ENCODE measurements at places on chromosomes 5 and 9.

- no peak for DNase-seq
Observed at GRCh38 chr5:171366645-171367044, 21.0 kb upstream of the NPM1 start.

- DNase-seq: no peak
Observed at GRCh38 chr9:137126786-137127185, 12.2 kb upstream of the GRIN1 start.

DNA sequence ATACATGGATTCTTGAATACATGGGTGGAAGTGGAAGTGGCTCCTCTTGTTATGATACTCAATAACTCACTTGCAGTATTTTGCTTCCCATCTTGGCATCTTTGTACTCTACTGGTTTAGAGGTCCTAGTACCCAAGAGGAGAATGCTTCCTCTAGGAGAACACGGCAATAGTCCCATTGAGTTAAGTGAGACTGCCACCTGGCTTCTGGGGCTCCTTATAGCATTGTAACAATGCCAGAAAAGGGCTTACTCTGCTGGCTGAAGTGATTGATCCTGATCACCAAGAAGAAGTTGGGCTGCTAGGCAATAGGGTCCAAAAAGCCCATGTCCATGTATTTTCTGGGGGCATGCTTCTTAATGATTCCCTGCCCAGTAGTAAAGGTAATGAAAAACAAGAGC lies 627.6 kb upstream of the SGCD start:
- no peak for DNase-seq

GRCh38 chr9:35920051-35920620 lies 10.8 kb downstream of the SPAAR start:
- DNase-seq: no peak

DNA sequence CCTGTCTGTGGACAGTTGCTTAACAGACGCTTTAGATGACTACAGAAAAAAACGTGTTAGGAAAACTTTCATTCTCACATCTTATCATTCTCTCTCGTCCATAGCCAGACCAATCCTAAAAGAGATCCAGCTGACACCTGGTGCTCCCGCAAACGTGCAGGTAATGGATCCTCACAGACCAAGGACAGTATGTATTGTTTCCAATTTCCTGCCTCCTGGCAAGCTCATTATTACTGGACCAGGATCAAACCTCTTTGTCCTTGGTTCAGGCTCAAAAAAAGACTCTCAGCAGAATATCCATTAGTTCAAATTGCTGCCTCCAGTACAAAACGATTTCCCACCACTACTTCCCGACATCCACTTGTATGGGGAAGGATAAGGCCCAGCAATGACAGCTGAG lies 62.4 kb downstream of the SERINC5 start:
- DNase-seq: no peak

GRCh38 chr5:19322716-19323485 lies 665.1 kb downstream of the CDH18 start:
- peak; percentile 74 for DNase-seq

GRCh38 chr9:101299901-101300300 lies 84.9 kb downstream of the BAAT start:
- DNase-seq: no peak

- peak; percentile 70 for DNase-seq
Observed at GRCh38 chr5:126359884-126360283, 63.3 kb upstream of the GRAMD2B start.

DNA sequence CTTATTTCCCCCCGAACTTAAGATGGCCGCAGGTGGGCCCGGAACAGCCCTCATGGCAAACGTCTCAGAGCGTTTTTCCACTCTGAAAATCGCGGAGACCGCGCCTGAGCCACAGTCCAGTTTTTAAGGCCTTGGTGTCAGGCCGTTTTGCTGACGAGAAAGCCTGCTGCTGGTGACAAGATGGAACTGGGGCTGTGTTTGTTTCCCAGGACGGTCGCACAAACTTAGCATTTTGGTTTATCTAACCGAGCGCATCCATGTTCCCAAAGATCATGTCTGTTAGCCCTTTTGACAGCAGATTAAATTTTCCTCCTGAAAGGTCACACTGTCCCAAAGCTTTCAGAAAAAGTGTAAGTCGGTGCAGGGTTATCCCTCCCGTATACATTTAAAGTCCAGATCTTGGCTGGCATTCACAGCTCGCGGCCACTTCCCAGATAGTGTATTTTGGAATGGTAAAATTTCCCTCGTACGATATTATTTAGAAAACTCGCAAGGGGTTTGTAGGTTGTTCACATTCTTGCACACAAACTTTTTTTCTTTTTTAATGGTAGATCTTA lies 812 bp downstream of the SREK1 start:
- peak; percentile 55 for DNase-seq

All from RPMI7951 (cell line).